ENCODE measurements at places on chromosomes 1 and 21.

DNA sequence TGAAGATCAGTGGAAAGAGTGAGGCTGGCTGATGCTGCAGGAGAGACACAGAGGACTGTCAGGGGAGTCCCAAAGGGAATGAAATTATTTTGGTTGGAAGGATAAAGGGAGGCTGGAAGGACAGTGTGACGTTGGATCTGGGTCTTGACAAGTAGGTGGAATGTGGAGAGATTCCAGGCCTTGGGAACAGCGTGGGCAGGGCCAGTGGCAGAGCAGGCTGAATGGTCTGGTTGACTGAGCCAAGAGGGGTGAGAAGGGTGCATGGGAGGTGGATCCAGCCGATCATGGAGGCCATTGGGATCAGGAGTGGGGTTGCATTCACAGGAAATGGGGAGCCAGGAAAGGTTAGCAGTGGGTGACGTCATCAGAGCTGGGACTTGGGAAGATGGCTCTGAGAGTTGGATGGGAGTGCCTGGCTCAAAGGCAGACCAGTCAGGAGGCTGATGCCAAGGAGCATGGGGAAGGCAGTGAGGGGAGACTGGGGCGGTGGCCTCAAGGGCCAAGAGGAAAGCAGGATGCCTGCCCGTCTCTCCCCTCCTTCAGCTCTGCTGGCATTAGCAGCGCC, 146.2 kb upstream of the VAMP3 start:
- DNase-seq = no peak

- DNase-seq = no peak
These were observed 3.7 kb upstream of the RHEX start for GRCh38 chr1:206049293-206049692.

GRCh38 chr1:25774921-25775771, 24.8 kb upstream of the SELENON start:
- peak; percentile 42 for DNase-seq

- no peak for DNase-seq
These were observed 43.3 kb upstream of the PCBP3 start for GRCh38 chr21:45600248-45600647.

- DNase-seq = no peak
These were observed 6.5 kb upstream of the ATP1A2 start for GRCh38 chr1:160108888-160109662.

DNA sequence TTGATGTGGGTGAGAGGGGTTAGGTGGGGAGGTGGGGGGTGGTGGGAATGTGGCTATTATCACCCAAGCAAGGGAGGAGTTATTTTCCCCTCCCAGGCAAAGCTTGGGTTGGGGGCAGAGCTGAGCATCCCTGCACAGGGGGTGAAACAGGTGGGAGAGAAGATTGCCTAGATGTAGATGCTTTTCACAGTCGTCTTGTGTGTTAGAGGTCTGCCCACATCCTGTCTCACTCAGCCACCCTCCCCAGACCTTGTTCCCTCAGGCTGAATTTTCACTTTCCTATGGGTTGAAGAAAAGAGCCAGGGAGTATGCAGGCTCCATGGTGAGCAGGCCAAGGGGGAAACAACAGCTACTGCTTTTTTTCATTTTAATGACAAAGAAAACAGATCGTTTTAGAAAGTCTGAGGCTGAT, 223.5 kb downstream of the KIF26B start:
- DNase-seq = no peak

GRCh38 chr1:8232036-8232757, 85.7 kb upstream of the SLC45A1 start:
- no peak for DNase-seq

DNA sequence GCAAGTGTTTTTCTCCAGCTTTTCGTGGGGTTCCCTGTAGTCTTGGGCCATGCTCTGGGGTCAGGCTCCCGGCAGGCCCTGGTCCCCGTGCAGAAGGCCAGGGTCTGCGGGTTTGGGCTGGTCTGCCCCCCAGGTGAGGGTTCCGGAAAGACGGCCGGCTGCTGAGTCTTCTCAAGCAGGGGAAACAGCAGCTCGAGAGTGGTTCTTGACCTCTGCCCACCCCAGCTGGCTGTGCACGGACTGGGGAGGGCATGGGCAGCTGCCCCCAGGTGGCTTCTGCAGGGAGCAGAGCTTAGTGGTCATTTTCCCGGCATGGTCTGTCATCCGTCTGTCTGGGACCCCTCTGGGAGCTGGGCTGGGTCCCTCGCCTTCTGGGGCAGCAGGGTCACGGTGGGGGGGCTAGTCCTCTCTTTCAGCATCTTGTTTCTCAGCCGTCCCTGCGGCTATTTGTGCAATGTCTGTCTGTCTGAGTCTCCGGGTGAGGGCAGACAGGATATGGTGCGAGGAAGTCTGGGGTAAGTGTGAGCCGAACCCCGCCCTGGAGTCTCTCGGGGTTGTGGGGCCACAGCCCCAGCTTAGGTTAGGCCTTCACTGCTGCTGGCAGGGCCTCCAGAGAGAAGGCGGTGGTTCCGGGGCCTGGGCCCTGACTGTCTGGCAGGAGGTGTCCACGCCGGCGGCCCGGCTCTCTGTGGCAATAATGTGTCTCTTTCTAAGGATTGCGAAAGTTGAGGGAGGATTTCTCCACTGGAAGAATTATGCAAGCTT, 6.1 kb downstream of the SKI start:
- no peak for DNase-seq

DNA sequence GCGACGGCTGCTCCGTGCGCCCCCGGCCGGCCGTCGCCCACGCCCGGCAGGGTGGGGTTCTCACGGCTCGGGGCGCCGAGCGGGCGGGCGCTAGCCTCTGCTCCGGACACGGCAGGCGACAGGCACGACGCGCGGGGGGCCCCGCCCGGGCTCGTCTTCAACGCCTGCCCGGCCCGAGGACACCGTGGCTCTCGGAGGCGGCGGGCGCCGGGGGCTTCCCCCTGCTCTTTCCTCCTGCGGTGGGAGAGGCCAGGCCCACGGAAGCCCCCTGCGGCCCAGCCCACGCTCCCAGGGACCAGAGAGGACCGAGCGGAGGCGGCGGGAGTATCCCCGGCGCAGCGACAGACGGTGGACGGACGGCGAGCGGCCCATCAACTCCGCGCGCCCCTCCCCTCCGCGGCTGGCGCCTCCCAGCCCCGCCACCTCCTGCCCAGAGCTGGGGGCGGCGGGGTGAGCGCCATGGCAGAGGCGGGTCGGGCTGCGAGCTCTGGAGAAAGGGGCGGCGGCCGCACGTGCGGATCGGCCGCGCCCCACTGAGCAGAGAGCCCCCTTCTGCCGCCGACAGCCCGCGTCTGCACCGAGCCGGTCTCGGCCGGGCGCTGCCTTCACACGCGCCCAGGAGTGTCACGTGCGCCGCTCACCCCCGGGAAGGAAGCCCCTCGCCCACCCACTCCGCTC, at the start of the genes SHE and TDRD10:
Gene SHE (minus strand): TSS at position 347 of the 678 bp plus-strand sequence. CDS start 386 bp downstream, outside the sequence.
Gene TDRD10 (plus strand): TSS at position 154 of the 678 bp plus-strand sequence. CDS start 4,685 bp downstream, outside the sequence.
- no peak for DNase-seq

DNA sequence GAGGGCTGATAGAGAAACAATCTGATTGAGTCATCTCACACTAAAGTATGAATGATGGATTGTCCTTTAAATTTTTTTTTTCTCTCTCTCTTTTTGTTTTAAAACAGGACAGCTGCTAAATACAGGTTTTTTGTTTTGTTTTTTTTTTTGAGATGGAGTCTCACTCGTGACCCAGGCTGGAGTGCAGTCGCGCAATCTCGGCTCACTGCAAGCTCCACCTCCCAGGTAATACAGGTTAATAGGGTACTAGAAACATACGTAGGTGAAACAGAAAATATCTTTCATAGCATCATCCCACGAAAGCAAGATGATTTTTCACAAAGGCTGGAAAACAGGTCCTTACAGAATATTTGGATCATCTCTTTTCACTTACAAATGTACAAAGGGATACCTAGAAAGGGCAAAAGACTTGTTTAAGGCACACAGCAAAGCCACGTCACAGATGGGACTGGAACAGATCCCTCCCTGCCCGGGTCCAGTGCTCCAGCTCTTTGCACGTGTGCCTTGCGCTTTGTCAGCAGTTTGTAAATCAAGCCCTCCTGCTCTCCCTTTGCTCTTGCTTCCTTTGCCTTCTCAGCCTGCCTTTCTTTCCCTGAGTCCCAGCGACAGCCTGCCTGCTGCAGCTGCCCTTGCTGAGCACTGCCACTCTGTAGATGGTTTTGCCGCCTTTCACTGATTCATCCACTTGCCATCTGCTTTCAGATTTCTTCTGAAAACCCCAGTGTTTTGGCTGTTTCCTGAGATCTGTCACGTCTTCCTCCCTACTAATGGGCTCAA, 171.3 kb upstream of the BEND5 start:
- no peak for DNase-seq

DNA sequence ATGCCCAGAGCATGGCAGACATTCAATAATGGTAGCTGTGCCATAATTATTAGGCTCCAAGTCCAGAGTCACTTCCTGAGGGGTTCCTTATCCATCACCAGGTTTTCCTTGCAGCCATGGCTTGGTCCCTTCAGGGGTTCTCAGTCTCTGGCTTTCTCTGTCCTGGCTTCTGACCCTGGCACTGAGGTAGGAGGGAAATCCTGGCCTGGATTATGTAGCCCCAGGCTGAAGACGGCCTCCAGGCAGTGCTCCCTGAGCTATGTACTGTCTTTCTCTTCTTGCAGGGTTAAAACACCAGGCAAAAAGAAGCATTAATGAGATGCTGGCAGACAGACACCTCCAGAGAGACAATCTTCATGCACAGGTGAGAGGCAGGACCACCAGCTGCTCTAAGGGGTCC, 9.5 kb upstream of the PADI3 start:
- no peak for DNase-seq

GRCh38 chr21:32918478-32919120, 107.1 kb upstream of the OLIG2 start:
- no peak for DNase-seq
